ENCODE measurements at places on chromosomes 5 and 9. TPM values are rescaled to one million over a fixed set of nuclear protein-coding genes. Genes with fewer than 3 reads are reported as not detected.

DNA sequence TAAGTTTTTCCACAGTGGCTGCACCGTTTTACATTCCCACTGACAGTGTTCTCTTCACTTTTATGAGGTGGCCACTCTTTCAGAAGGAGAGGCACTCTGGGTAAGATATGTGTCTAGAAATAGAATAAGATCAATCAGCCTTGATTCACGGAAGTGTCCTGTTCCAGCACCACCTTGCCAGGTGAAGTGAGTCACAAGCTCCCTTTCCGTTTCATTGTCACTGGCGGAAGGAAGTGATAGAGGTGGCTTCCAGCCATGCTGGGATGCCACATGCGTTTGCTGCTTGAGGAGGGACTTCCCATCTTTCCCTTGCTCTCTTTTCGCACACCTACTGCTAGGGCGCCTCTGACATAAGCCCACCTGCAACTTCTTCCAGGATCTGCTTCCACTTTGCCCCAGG is 217.1 kb downstream of the PIK3R1 start:
- DNase-seq = no peak

DNA sequence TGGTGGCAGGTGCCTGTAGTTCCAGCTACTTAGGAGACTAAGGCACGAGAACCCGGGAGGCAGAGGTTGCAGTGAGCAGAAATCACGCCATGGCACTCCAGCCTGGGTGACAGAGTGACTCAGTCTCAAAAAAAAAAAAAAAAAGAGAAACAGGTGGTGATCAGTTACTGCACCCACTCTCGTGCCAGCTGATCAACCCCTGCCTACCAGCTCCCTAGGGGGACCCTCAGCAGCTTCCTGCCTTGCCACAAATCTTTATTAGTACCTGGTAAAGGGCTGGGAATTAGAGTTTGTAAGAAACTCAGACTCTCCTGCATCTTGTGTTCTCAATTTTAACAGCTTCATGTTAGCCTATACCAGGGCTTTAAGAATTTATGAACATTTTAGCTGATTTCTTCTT is 914.9 kb downstream of the EFNA5 start:
- DNase-seq = no peak

DNA sequence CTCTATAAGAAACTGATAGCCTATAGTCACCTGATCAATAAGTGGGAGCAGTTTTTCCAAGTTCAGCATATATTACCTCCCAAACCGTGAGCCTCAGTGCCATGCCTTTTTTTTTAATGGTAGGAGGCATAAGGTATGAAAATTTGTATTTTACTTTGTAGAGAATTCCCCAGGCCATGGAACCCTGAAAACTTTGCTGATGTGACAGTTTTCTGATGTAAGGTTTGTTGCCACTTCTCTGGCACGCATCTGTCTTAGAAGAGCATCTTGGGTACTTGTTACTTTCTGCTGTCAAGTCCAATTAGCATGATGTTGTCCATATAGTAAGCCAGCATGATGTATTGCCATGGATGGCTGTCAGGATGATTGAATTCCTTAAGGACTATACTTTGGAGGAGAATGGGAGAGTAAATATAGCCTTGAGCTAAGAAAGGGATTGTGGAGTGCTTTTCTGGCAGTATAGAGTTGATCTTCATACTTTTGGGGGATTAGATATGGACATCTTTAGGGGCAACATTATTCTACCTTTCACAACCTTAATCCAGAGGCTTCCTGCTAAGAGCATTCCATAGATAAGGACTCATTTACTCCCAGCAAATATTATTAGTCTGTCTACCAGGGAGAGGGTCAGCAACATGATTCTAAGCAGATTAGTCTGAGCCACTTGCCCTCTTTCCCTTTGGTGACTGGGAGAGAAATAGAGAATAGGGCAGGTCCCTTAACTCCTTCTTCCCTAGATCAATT is 389.6 kb downstream of the YTHDC2 start:
- DNase-seq = no peak

DNA sequence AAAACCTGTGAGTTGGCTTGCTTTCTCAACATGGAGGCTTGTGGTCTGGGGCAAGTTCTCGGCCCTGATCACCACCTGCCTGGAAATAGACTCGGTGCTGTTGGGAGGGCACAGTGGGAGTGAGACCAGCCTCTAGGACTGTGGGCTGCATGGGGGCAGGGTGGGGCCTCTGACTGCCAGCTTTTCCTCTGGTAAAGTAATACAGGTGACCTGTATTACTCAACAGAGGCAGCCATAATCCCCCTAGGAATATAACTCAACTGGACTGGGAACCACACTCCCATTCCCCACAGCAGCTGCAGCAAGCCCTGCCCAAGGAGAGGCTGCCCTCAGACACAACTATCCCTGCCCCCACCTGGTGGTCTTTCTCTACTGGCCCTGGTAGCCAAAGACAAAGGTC is 72.8 kb downstream of the C9orf153 start:
- DNase-seq = no peak

DNA sequence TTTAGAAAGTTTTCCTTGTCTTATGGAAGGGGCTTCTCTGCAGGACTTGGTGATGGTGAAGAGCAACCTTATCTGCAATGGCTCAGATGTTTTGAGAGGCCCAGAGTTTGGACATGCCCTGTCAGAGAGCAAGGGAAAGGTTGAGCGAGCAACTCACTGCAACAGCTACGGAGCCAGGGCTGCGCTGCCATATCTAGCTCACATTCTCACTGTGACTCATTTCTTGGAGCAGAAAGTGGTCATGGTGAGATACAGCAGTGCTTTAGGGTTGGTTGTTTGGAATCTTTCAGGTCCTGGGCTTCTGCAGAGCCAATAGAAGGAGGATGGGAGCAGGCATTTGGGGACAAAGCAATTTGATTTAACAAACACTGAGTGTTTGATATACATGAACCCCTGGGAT is 12.3 kb downstream of the GLRA1 start:
- no peak for DNase-seq

- DNase-seq = no peak
Measured at GRCh38 chr9:86600291-86600690, 246.1 kb upstream of the TUT7 start.

DNA sequence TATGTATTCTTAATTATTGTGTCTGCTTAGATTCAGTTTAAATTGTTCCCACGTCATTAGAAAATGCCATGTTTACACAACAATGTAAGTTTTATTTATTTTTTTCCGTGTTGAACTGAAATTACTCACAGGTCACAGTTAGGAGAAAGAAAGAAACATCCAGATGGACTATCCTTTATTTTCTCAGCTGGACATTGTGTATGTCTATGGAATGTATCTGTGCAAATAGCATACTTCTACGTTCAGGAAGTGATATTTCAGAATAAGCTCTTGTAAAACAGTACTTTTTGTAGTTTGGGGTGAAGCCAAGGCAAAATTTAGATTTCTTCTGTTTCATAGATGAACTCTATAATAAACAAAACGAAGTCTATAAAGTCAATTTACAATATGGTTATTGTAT is 249.0 kb upstream of the ZNF608 start:
- DNase-seq = no peak

DNA sequence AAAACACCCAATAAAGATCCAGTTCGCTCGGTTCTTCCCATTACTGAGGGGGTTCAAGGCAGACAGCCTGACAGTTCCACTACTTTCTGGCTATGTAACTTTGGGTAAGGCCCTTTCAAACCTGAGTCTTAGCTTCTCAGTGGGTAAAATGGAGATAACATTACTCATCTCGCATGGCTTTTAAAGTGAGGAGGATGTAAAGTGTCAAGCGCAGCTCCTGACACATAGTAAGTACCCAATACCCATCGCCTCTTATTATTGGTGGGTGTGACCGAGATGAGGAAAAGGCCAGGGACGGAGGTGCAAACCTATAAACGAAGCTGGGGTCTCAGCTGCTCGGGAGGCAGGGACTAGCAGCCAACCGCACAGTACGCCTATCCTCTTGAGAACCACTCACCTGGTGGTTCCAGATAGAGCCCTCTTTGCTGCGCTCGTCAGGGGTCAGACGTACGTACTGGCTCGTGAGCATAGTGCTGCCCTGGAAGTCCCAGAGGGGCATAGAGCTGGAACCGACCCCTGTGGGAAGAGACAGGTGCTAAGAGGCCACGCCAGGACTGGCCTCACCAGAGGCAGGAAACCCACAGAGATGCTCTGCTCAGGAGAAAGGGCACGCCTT is 584 bp downstream of the LMAN2 start:
- no peak for DNase-seq

DNA sequence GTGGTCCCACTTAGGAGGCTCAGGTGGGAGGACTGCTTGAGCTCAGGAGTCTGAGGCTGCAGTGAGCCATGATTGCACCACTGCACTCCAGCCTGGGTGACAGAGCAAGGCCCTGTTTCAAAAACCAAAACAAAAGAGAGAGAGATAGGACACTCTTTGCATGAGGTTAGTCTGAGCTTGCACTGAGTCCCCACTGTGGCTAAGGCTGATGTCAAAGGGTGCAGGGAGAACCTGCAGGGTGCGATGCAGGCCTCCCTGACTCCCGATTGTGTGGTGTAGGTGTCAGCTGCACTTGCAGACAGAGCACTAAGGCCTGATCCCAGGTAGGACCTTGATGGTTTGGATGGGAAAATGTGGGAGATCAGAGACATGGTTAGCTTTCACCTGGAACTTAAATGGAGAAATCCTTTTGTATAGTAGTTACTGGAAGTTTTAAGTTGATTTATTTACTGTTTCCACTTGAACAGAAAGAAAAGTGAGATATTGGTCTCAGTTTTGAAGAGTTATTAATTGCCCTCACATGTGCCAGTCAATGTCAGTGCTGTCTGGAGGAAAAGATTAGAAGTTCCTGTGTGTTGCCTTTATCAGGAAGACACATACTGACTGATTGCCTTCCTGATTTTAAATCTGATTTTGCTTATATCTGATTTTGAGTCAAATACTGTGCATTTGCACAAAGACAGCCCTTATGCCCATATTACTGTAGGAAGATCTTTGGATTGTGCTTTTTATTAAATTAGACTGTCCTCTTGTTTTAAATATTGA is 260.0 kb downstream of the MAST4 start:
- no peak for DNase-seq

- DNase-seq = no peak
Measured at GRCh38 chr9:21579247-21579671, 97.1 kb upstream of the IFNE start.

DNA sequence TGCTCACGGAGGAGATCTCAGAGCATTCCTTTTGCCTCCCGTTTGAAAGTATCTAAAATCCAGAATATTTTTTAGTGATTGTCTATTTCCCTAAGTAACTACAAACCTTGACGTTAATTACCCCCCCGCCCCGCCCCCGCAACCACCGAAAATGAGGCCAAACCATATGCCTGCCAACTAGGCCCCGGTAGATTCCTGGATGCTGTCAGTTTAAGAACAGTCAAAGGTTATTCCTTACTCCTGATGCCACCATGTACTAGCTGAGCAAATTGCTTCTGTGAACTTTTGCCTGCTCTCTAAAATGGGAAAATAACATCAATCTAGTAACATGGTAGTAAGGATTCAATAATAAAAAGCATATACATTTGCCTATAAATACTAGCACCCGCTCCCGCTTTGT is 244.8 kb downstream of the SAXO1 start:
- no peak for DNase-seq

DNA sequence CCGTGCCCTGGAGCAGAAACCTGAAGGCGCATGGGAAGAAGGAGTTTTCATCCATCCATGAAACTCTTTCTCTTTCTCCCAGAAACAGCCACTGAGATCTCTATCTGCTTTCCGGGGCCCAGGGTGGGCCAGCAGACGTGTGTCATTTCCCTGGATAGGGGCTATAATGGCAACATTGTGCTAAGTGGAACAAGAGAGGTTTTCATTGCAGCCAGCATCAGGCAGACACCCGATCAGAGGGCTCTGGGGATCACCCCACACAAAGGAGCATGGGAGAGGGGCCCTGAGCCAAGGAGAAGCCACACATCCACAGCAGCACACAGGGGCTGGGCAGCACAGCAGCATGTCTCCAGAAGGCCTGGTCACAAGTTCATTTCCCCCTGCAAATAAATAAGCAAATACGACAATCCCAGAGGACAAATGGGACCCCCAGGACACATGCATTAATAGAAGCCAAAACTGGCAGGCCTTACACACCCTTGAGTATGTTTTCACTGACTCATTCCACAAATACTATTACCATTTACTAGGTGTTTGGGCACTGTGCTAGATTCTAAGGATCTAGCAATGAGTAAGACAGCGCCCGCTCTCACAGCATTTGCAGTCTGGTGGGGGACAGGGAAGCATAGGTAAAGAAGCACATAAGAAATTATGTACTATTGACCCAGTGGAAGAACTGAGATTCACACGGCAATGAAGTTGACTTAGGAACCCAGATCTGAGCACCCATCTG is 4.3 kb upstream of the AFAP1L1 start:
- no peak for DNase-seq

DNA sequence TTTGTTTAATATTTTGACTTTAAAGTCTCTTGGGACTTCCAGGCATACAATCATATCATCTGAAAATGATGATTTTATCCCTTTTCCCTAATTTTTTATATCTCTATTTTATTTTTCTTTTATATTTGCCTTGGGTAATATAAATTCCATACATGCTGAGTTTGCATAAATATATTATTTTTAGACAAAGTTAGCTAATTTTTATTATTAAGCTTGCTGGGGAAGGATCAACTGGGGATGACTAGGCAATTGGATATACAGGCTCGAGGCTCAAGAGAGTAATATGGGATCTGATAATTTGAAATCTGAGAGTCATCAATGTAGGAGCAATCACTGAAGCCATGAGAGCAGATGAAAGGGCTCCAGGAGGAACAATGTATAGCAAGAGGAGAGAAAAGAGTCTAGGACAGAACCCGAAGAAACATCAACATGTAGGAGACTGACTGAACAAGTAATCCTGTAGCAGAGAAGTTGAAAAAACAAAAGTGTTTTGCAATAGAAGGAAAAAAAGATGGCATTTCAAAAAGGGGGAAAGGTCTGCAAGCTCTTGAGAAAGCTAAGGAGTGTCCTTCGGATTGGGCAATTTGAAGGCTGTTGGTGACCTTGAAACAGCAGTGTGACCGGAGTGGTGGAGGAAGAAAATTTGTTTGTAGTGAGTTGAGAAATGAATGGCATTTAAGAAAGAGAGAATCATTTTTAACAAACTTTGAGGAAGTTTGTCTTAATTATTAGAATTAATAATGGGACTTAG is 17.0 kb upstream of the RHOBTB3 start:
- no peak for DNase-seq

- no peak for DNase-seq
Measured at GRCh38 chr9:69834056-69834455, 13.4 kb downstream of the CFAP95 start.

Gene CHSY3
- 2.5 TPM for total RNA-seq

Gene GFI1B
- not detected for total RNA-seq

Gene ADAMTSL1
- 2.8 TPM for total RNA-seq

Gene CENPH
- total RNA-seq = 44.3 TPM

Gene PAEP
- total RNA-seq = not detected

Gene FOXI1
- not detected for total RNA-seq

Gene NEURL1B
- 1.0 TPM for total RNA-seq
